ENCODE measurements at places on chromosomes 5 and 9.

- DNase-seq: no peak
Observed at GRCh38 chr9:72383978-72384709, 19.1 kb upstream of the ZFAND5 start.

- DNase-seq: no peak
Observed at GRCh38 chr9:98750364-98751060, 41.8 kb upstream of the GABBR2 start.

- DNase-seq: no peak
Observed at GRCh38 chr9:131302244-131303075, 12.9 kb downstream of the PLPP7 start.

GRCh38 chr5:124894541-124894940, 148.1 kb upstream of the ZNF608 start:
- DNase-seq: no peak

GRCh38 chr5:9198394-9198793, 347.5 kb downstream of the SEMA5A start:
- no peak for DNase-seq

GRCh38 chr5:107121793-107122519, 548.8 kb downstream of the EFNA5 start:
- no peak for DNase-seq

DNA sequence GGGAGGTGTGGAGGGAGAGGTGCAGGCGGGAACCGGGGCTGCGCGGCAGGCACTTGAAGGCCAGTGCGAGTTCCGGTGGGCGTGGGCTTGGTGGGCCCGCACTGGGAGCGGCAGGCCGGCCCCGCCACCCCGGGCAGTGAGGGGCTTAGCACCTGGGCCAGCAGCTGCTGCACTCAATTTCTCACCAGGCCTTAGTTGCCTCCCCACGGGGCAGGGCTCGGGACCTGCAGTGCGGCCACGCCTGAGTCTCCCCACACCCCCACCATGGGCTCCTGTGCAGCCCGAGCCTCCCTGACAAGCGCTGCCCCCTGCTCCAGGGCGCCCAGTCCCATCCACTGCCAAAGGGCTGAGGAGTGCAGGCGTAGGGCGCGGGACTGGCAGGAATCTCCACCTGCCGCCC, 284.5 kb downstream of the DEPDC1B start:
- DNase-seq: no peak

Measured in RKO (cell line).